ENCODE measurements at places on chromosomes 7 and 10. TPM values are rescaled to one million over a fixed set of nuclear protein-coding genes. Genes with fewer than 3 reads are reported as not detected.

- H3K4me3 ChIP-seq, result peak overlapping the region; percentile 69
- H3K27me3 ChIP-seq, result no peaks in the 10 kb centered on the region
- peak; percentile 60 for DNase-seq
Measured at GRCh38 chr7:45089341-45089891, 647 bp upstream of the NACAD start.

DNA sequence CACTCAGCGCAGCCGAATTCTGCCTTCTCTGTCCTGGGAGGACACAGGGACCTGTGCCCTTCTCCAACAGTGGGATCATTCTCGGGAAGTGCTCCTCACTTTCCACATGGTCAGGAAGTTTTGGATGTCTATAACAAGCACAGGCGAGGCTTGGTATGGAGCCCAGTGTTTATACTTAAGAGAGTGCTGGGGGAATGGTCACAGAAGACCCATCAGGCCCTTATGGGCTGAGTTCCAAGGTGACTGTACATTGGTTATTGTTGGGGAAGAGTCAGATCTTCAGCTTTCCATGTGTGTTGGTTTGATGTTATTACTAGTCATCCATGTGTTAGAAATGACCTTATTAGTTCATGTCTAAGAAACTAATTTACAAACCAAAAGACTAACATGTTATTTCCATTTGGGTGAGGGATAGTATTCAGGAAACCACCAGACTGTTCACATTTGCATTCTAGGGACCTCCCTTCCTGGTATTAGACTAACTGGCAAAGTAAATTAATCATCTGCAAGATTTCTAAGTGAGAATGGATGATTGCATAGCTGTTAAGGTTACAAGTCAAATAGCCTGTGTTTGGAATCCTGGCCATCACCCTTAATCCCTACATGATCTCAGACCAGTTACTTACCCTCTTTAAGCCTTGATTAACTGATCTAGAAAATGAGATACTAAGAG, 834.2 kb downstream of the LRMDA start:
- H3K36me3 ChIP-seq, result no peaks in the 10 kb centered on the region
- no peaks in the 10 kb centered on the region for H3K4me1 ChIP-seq
- no peaks in the 10 kb centered on the region for H3K27me3 ChIP-seq
- no peak overlapping the region for H3K4me3 ChIP-seq
- DNase-seq, result no peak

- no peaks in the 10 kb centered on the region for H3K36me3 ChIP-seq
- H3K27ac ChIP-seq, result no peak overlapping the region
- H3K4me3 ChIP-seq, result no peak overlapping the region
- DNase-seq, result no peak
- H3K4me1 ChIP-seq, result no peaks in the 10 kb centered on the region
Measured at GRCh38 chr7:128055637-128056036, 24.4 kb upstream of the LRRC4 start.

- peak overlapping the region; percentile 88 for H3K27ac ChIP-seq
- no peak overlapping the region for H3K4me3 ChIP-seq
- H3K4me1 ChIP-seq, result peaks cover 51% of the 10 kb centered on the region
- no peaks in the 10 kb centered on the region for H3K36me3 ChIP-seq
- peak; percentile 83 for DNase-seq
- H3K27me3 ChIP-seq, result no peaks in the 10 kb centered on the region
Measured at GRCh38 chr10:77909749-77910375, 16.7 kb downstream of the DLG5 start.

GRCh38 chr10:74881253-74881884, 55.0 kb downstream of the KAT6B start:
- H3K4me1 ChIP-seq, result no peaks in the 10 kb centered on the region
- H3K27ac ChIP-seq, result no peak overlapping the region
- DNase-seq, result no peak
- no peaks in the 10 kb centered on the region for H3K36me3 ChIP-seq

DNA sequence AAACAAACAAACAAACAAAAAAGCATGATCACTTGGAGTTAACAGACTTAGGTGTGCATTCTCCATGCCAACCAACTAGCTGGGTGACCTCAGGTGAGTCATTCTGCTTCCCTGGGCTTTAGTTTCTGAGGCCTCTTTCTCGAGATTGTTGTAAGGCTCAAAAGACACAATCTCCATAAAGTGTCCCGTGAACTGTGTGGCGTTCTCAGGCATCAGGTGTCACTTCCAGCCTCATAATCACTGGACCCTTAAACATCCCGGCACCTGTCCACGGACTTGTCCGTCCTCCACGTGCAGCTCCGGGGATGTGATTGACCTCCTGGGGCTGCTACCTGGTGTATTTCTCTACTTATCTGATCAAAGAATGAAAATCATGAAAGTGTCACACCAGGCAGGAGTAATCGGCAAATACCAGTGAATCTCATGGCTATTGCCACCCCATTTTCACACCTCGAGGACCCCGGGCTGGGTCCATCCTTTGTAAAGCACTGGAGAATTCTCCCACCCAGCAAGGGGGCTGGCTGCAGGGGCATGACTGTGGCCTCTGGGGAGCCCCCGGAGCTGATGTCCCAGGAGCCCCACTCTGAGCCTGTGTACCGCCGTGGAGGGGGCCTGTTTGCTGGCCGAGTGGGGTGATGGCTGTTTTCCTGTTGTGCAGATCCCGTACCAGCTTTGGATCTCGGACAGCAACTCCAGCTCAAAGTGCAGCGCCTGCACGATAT, 189.8 kb upstream of the SH2B2 start:
- H3K4me3 ChIP-seq, result no peak overlapping the region
- no peak overlapping the region for H3K27ac ChIP-seq
- H3K36me3 ChIP-seq, result no peaks in the 10 kb centered on the region

DNA sequence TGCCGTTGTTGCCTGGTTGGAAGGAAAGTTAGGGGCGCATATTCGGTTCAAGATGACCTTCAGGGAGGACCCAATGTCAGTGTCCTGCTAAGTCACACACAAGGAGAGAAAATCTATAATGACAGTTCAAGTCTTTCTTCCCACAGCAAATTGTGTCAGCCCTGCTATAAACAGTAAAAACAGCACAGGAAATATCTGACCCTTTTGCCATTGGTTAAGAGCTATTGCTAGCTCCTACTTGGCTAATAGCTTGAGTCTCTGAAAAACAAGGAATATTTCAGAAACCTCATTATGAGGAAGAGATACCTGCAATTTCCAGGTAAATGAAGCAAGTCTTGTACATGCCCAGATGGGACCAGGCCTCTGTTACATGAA, 175.6 kb downstream of the SKIDA1 start:
- H3K4me1 ChIP-seq, result no peaks in the 10 kb centered on the region
- H3K27me3 ChIP-seq, result no peaks in the 10 kb centered on the region
- no peak overlapping the region for H3K4me3 ChIP-seq

DNA sequence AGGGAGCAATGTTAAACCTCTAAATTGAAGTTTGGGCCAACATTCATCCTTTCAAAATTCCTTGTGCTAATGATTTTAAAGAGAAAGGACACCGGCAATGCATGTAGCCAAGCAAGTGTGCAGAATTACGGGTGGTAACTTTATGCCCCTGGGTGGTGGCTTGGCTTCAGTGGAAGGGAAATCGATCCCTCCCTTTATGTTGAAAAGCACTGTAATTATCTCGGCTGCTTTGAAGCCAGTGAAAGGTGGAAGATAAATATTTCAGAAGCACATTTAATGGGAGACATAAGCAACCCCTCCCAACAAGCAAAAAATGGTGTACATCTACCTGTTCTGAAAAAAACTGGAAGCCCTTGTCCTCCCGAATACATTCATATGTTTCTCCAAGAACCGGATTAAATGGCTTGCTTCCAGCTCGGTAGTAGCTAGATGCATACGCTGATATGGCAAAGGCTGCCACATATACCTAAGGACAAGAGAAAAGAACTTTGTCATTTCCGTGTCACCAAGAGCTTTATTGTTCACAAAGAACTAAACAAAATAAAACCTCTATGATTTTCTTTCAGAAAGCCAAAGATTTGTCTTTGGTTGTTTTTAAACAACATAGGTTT, 73.3 kb upstream of the GSDME start:
- H3K4me1 ChIP-seq, result no peaks in the 10 kb centered on the region
- H3K4me3 ChIP-seq, result no peak overlapping the region
- H3K27ac ChIP-seq, result no peak overlapping the region
- H3K27me3 ChIP-seq, result no peaks in the 10 kb centered on the region
- H3K36me3 ChIP-seq, result no peaks in the 10 kb centered on the region

DNA sequence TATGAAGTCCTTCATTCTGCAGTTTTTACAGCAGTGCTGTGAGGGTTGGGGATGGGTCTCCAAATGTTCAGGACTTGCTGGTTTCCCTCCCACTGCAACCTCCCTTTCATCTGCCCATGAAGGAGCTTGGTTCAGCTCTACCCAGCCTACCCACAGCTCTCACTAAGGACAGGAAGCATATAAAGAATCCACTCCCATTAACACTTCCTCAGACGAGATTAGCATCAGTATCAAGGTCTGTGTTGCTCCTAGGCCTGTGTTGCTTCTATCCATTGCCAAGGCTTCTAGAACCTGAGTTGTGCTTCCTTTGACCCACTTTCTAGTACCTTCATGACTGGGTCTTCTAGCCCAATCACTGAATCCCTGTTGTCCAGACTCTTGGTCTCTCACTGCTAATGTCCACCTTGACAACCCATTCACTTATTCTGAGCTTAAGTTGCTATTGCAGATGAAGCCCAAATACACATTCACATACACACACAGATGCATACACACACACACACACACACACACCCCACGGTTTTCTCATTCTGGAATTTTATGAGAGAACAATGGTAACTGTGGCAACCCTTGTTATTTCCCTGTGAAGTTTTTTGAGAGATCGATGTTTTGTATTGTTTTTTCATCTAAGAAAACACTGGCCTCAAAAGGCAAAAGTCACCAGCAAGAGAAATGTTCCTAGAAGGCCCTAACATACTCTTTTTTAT, 248.1 kb downstream of the MTERF1 start:
- H3K4me1 ChIP-seq, result no peaks in the 10 kb centered on the region
- DNase-seq, result no peak
- no peak overlapping the region for H3K27ac ChIP-seq
- H3K4me3 ChIP-seq, result no peak overlapping the region

GRCh38 chr10:28628184-28628893, 49.0 kb upstream of the BAMBI start:
- H3K27ac ChIP-seq, result no peak overlapping the region
- H3K27me3 ChIP-seq, result no peaks in the 10 kb centered on the region
- DNase-seq, result peak; percentile 76
- H3K36me3 ChIP-seq, result no peaks in the 10 kb centered on the region

- no peak overlapping the region for H3K27ac ChIP-seq
- no peaks in the 10 kb centered on the region for H3K36me3 ChIP-seq
- peaks cover 8% of the 10 kb centered on the region for H3K4me1 ChIP-seq
- H3K27me3 ChIP-seq, result no peaks in the 10 kb centered on the region
- no peak overlapping the region for H3K4me3 ChIP-seq
- DNase-seq, result no peak
Measured at GRCh38 chr7:140594131-140594691, 46.4 kb downstream of the DENND2A start.

- no peaks in the 10 kb centered on the region for H3K27me3 ChIP-seq
- no peak for DNase-seq
- no peaks in the 10 kb centered on the region for H3K36me3 ChIP-seq
- H3K27ac ChIP-seq, result no peak overlapping the region
- H3K4me3 ChIP-seq, result no peak overlapping the region
- no peaks in the 10 kb centered on the region for H3K4me1 ChIP-seq
Measured at GRCh38 chr7:17912050-17912449, 28.2 kb downstream of the SNX13 start.

GRCh38 chr7:70094831-70095230, 496.6 kb downstream of the AUTS2 start:
- no peak for DNase-seq
- no peaks in the 10 kb centered on the region for H3K36me3 ChIP-seq
- H3K27ac ChIP-seq, result no peak overlapping the region
- no peaks in the 10 kb centered on the region for H3K27me3 ChIP-seq
- H3K4me3 ChIP-seq, result no peak overlapping the region
- peaks cover 40% of the 10 kb centered on the region for H3K4me1 ChIP-seq

DNA sequence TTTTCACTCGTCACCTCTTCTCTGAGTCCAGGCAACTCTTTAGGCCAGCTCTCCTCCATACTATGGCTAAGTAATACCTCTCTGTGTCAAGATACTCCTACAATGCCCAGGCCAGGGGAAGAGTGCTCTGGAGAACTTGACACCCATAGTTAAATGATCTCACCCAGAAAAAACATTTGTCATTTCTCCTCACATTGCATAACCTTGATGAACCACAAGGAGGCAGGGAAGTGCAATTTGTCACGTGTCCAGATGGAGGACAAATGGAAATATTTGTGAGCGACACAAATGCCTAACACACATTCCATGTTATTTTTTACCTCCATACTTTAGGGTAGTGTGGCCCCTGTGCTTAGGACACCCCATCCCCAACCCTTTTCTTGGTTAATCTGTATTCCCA, 78.3 kb downstream of the HTR7 start:
- no peaks in the 10 kb centered on the region for H3K36me3 ChIP-seq
- no peaks in the 10 kb centered on the region for H3K27me3 ChIP-seq
- H3K27ac ChIP-seq, result no peak overlapping the region
- H3K4me3 ChIP-seq, result no peak overlapping the region
- no peak for DNase-seq

- no peaks in the 10 kb centered on the region for H3K27me3 ChIP-seq
- peak overlapping the region; percentile 97 for H3K27ac ChIP-seq
- peaks cover 50% of the 10 kb centered on the region for H3K4me1 ChIP-seq
- H3K4me3 ChIP-seq, result no peak overlapping the region
- DNase-seq, result peak; percentile 24
Measured at GRCh38 chr10:132520177-132520811, 17.3 kb upstream of the INPP5A start.

GRCh38 chr10:114294549-114294948, 55.5 kb downstream of the VWA2 start:
- H3K4me3 ChIP-seq, result no peak overlapping the region
- DNase-seq, result no peak

DNA sequence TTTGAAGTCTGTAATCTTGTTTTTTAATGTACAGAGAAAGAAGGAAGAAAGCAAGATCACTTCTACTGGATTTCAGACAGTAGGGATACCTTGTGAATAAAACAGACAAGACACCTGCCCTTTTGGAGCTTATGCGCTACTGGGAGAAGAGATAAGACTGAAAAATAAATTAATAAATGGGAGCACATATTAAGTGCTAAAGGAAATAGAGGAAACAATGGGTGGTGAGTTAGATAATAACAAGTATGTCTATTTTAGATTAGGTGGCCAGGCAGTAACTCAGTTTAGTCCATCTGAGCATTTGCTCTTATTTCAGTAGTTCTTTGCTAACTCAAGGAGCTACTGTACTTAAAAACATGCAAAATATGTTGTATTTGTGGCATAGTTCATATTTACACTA, 15.9 kb downstream of the MIOS start:
- H3K27me3 ChIP-seq, result no peaks in the 10 kb centered on the region
- DNase-seq, result no peak
- H3K4me1 ChIP-seq, result no peaks in the 10 kb centered on the region
- H3K36me3 ChIP-seq, result no peaks in the 10 kb centered on the region
- no peak overlapping the region for H3K27ac ChIP-seq

DNA sequence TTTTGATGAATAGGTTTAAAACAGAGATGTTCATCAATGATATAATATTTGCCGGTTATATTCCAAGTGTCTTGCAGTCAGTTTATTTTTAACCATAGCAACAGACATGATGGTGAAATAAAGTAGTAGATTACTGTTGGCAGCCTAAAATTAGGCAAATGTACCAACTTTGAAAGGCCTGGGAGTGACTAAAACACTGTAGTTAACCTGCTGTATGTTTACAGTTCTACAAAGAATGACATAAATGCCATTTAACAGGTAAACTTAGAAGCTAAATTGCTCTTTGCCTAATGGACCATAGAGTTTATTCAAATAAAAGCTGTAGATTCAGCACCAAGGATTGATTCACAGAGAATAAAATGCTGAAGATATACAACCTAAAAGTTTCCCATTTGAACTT, 64.1 kb downstream of the PHTF2 start:
- no peaks in the 10 kb centered on the region for H3K27me3 ChIP-seq
- peaks cover 3% of the 10 kb centered on the region for H3K4me1 ChIP-seq
- H3K27ac ChIP-seq, result no peak overlapping the region
- H3K36me3 ChIP-seq, result no peaks in the 10 kb centered on the region

SMC3 gene
- 19.9 TPM for total RNA-seq

PROSER2 gene
- 16.6 TPM for total RNA-seq

RADIL gene
- total RNA-seq, result 0.55 TPM

Measured in adrenal gland (tissue), 19 donors.